Ovary (tissue), 10 donors: ENCODE measurements at places on chromosomes 2 and 18.
A peak's percentile ranks its signal among the peaks of the same experiment; 100 is the strongest.

DNA sequence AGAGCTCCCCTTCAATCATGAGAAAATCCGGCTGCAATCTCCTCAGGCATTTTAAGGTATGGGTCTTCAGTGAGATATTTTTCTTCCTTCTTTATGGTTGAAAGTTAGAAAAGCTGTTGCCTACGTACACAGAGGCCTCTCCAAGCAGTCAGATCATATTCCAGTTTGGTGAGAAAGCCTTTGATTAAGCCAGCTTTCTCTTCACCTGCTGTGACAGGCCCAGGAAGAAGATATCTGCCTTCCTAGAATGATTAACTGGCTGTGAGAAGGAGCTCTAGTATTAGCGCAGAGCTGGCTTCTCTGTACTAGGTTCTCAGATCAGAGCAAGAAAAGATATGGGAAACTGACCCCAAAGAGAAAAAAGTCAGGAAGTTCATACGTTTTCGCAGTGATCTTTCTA, 585.0 kb upstream of the CHAC2 start:
- H3K4me1 ChIP-seq = no peaks in the 10 kb centered on the region
- no peaks in the 10 kb centered on the region for H3K27me3 ChIP-seq
- DNase-seq = no peak
- H3K27ac ChIP-seq = no peak overlapping the region
- H3K36me3 ChIP-seq = no peaks in the 10 kb centered on the region

DNA sequence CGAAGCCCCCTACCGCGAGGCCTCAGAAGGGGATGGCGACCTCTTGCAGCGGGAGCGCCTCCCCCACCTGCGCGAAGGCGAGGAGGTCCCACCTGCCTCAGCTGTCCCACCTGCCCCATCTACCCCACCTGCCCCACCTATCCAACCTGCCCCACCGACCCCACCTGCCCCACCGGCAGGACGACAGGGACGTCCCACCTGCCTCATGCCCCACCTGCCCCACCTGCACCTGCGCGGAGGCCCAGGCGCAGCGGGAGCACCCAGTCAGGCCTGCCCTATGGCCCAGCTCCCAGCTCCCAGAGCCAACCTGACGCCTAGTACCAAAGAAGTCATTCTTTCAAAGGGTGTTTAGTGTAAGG, 489.1 kb upstream of the SMIM21 start:
- DNase-seq = no peak
- peaks cover 3% of the 10 kb centered on the region for H3K4me1 ChIP-seq
- no peak overlapping the region for H3K27ac ChIP-seq
- H3K36me3 ChIP-seq = no peaks in the 10 kb centered on the region

- peak overlapping the region; percentile 93 for H3K27ac ChIP-seq
- H3K4me1 ChIP-seq = peaks cover 7% of the 10 kb centered on the region
- H3K27me3 ChIP-seq = no peaks in the 10 kb centered on the region
- H3K36me3 ChIP-seq = no peaks in the 10 kb centered on the region
- H3K4me3 ChIP-seq = peak overlapping the region; percentile 85
- no peak for DNase-seq
These were observed 1.4 kb upstream of the SERTAD2 start for GRCh38 chr2:64655018-64655664.

- H3K36me3 ChIP-seq = no peaks in the 10 kb centered on the region
- H3K27ac ChIP-seq = no peak overlapping the region
- no peak overlapping the region for H3K4me3 ChIP-seq
- H3K4me1 ChIP-seq = no peaks in the 10 kb centered on the region
- DNase-seq = no peak
These were observed 1906.0 kb upstream of the PIK3C3 start for GRCh38 chr18:40048886-40049650.

DNA sequence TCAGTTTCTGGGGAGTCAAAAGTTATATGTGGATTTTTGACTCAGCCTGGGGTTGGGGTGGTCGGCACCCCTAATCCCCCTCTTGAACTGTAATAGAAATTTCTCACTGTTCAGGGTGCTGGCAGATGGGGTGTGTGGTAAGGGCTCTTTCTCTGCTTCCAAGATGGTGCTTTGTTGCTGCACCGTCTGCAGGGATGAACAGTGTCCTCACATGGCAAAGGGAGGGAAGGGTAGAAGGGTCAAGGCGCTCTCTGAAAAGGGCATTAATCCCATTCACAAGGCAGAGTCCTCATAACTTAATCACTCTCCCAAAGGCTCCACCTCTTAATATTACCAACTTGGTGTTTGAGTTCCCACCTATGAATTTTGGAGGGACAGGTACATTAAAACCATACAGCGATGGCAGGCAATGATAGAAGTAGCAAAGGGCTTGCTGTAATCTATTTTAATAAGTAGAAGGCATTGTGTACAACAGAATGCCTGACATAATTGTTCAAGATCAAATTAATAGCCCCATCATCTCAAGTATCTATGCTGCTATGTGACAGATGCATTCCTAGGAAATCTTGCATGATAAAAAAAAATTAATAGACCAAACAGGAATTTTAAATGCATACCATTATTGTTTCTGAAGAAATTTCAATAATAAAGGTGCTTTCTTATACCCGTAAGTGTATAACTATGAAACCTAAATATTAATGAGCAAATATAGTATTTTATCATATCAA, 28.1 kb downstream of the MMADHC start:
- no peaks in the 10 kb centered on the region for H3K4me1 ChIP-seq
- DNase-seq = no peak
- no peaks in the 10 kb centered on the region for H3K27me3 ChIP-seq
- H3K4me3 ChIP-seq = no peak overlapping the region
- no peak overlapping the region for H3K27ac ChIP-seq

GRCh38 chr18:58231930-58232329, 187.9 kb downstream of the NEDD4L start:
- H3K36me3 ChIP-seq = no peaks in the 10 kb centered on the region
- no peaks in the 10 kb centered on the region for H3K27me3 ChIP-seq
- H3K27ac ChIP-seq = no peak overlapping the region
- no peaks in the 10 kb centered on the region for H3K4me1 ChIP-seq

GRCh38 chr2:111919794-111920608, 21.6 kb downstream of the MERTK start:
- peaks cover 4% of the 10 kb centered on the region for H3K4me1 ChIP-seq
- no peak for DNase-seq
- H3K27me3 ChIP-seq = no peaks in the 10 kb centered on the region
- H3K36me3 ChIP-seq = no peaks in the 10 kb centered on the region
- no peak overlapping the region for H3K27ac ChIP-seq

DNA sequence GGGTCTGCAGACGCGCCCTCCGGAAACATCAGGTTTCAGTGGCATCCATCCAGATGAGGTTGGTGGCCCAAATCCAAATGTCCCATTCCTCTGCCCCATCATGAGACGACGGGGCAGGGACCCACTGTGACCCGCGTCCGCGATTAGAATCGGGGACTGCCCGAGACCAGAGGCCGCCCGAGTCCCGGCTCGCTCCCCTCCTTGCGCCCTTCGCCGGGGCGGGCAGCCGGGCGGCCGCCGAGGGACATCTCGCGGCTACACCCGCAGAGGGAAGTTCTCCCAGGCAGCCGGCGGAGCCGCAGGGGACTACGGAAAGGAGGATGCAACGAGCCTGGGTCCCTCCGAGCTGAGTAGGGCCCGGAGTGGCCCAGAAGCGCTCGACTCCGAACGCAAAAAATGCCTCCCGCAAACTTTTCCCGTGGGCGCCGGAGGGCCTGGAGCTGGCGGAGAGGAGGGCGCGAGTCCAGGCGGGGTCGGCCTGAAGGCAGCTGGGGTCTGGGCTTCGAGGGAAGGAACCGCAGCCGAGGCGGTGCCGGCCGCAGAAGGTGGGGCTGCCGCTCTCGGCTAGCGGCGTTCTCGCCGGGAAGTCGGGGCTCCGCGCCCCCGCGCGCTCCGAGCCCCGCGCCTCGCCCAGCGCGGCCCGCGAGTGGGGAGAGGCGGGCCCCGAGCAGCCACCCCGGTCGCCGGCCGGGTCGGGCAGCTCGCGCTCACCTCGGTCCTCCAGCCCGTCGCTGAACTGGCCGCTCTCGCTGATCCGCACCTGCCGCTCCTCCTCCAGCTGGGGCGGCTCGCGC, 580 bp downstream of the TMEM163 start:
- H3K36me3 ChIP-seq = no peaks in the 10 kb centered on the region
- peak overlapping the region; percentile 28 for H3K4me3 ChIP-seq
- H3K27ac ChIP-seq = no peak overlapping the region
- H3K4me1 ChIP-seq = peaks cover 4% of the 10 kb centered on the region
- no peaks in the 10 kb centered on the region for H3K27me3 ChIP-seq

DNA sequence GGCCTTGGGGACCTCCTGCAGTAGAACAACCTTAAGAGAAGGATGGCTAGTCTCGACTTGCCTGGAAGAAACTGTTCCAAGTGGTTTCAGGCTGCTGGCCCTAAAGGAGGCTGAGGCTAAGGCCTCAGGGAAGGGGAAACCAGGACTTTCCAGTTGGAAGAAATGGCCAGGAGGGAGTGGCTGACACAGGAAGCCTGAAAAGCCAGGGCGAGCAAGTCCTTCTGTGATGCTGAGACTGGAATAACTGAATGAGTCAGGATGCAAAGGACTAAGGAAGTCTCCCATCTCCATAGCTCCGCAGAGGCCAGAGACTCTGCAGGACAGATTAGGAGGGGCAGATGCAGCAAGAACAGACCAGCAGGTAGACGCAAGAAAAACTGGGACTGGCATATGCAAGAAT, 7.4 kb downstream of the HTRA2 start:
- no peaks in the 10 kb centered on the region for H3K4me1 ChIP-seq
- no peaks in the 10 kb centered on the region for H3K27me3 ChIP-seq
- no peak overlapping the region for H3K27ac ChIP-seq
- no peaks in the 10 kb centered on the region for H3K36me3 ChIP-seq

- no peaks in the 10 kb centered on the region for H3K27me3 ChIP-seq
- no peak overlapping the region for H3K4me3 ChIP-seq
- H3K27ac ChIP-seq = peak overlapping the region; percentile 2
- no peak for DNase-seq
- H3K4me1 ChIP-seq = peaks cover 17% of the 10 kb centered on the region
These were observed 13.4 kb downstream of the SPTBN1 start for GRCh38 chr2:54469484-54470053.

GRCh38 chr2:231250698-231251097, 52.3 kb downstream of the ARMC9 start:
- DNase-seq = no peak
- peaks cover 3% of the 10 kb centered on the region for H3K4me1 ChIP-seq
- H3K27ac ChIP-seq = no peak overlapping the region
- H3K27me3 ChIP-seq = no peaks in the 10 kb centered on the region
- no peaks in the 10 kb centered on the region for H3K36me3 ChIP-seq

- DNase-seq = no peak
- no peak overlapping the region for H3K4me3 ChIP-seq
- no peaks in the 10 kb centered on the region for H3K27me3 ChIP-seq
- H3K36me3 ChIP-seq = no peaks in the 10 kb centered on the region
- no peak overlapping the region for H3K27ac ChIP-seq
These were observed 127.7 kb downstream of the CAPN13 start for GRCh38 chr2:30679426-30680088.

DNA sequence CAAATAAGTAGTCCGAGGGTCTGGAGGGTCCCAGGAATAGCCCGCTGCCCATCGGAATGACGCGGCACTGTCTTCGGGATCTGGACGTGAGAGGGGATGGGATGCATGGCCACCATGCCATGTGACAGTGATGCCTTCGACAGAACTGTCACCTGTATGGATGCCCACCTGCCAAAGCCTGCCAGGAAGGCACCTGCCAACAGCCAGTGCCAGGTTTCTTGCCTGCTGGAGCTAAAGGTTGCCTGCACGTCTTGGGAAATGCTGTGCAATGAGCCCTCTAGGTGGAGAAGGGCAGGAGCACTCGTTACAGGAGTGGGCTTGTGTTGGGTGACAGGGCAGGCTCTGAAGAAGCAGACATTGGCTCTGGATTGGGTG, 20.5 kb downstream of the GPR35 start:
- no peaks in the 10 kb centered on the region for H3K36me3 ChIP-seq
- no peak for DNase-seq
- H3K4me1 ChIP-seq = no peaks in the 10 kb centered on the region

DNA sequence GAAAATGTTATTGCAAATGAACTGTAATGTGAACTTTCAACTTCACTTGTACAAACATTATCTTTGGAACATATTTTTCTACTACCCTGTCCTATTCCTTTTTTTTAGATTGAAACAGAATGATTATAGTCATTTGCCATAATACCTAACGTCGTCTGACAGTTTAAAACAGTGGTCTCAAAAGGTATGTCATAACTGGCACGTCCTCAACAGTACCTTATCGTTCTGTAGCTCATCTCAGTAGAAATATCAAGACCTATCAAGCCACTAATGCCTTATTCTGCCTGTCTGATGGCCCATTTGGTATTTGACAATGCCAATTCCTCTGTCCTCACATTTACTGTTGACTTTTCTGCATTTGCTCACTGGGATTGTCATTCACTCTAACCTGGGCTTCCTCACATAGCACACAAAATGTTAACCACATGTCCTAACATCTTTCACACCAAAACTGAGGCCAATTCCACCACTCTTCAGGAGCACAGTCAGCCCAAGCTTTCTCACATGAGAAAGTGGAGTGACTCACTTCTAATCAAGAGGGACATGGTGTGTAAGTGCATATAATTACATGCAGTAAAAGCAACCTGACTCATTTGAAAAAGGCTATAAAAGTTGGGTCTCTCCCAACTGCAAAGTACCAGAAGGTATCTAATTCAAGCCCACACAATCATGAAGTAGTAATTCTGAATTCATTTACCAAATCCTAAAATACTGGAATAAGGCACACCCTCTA, 34.8 kb downstream of the DNER start:
- no peaks in the 10 kb centered on the region for H3K27me3 ChIP-seq
- no peaks in the 10 kb centered on the region for H3K36me3 ChIP-seq
- H3K4me3 ChIP-seq = no peak overlapping the region
- H3K4me1 ChIP-seq = no peaks in the 10 kb centered on the region

DNA sequence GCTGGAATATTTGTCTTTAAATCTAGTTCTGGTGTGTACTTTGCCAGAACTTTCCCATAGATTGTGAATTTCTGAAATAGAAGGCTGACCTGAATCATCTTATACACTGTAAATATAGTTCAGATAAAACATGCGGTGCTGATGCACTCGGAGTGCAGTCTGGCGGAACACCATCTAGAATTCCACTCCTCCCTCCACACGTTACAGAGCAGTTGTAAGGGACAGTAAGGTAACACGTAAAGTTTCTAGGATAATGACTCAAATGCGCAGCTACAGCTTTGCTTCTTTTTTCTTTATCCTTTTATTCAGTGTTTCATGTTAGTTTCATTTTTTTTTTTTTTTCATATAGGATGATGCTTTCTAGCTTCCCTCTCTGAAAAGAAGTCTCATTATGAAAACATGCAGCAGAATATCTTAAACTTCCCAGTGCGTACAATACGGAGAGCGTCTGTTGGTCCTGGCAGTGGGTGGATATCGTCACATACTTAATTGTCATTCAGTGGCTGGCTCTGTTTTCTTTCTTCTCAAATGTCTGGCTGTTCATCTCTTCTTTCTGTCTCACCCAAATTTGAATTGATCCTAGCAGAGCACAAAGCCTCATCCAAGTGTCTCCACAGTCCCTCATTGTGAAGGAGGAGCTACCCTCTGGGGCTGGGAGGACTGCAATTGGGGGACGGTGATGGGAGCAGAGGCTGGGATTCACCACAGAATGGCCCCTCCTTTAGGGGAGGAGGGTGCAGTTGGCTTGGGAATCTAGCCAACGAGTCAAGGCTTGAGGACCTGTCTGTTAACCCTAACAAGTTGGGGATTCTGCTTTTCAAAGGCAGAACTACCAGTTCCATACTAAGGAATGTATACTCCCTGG, 138.8 kb downstream of the MYT1L start:
- H3K4me3 ChIP-seq = no peak overlapping the region
- no peak overlapping the region for H3K27ac ChIP-seq
- no peaks in the 10 kb centered on the region for H3K36me3 ChIP-seq
- no peak for DNase-seq
- H3K27me3 ChIP-seq = no peaks in the 10 kb centered on the region
- H3K4me1 ChIP-seq = no peaks in the 10 kb centered on the region
